B cell (primary cell): ENCODE measurements at places on chromosomes 5 and 9.

DNA sequence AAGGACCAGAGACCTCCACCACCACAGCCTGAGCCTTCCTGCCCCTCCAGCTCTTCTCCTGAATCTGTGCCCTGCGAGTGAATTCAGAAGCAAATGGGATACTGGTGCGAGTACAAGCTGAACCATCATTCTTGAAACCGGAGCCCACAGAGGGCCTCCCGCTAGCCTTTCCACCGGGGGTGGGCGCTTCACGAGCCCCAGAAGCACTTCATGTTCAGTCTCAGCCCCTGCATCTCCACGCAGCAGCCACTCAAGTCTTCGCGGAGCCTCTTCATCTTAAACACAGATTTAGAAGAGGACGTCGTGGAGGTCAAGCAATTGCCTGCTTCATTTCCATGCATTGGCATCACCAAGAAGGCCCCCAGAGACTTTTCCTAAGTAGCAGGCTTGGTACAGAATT, 26.0 kb upstream of the OLFM1 start:
- no peak for DNase-seq

DNA sequence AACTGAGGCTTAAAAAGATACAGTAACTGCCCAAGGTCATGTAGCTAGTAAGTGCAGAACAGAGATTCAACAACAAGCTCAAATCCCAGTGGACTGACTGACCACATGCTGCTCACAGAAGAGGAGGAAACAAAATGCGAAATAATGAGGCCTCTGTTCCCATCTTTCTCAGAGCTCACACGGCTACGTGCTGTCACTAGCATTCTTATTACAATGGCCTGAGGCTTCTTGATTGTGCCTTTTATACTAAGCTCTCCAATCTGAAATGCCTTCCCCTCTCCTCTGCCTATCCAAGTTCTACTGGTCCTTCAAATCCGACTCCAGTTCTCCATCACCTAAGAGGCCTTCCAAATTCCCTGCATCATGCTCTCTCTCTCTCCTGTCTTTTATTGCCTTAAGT, 26.0 kb downstream of the SGTB start:
- no peak for DNase-seq

GRCh38 chr5:35370871-35371270, 140.6 kb upstream of the PRLR start:
- DNase-seq: no peak

GRCh38 chr9:69593301-69593700, 78.9 kb downstream of the APBA1 start:
- no peak for DNase-seq

- DNase-seq: no peak
These were observed 262.8 kb downstream of the PAPPA start for GRCh38 chr9:116416421-116416820.

GRCh38 chr5:7877851-7878250, 8.9 kb downstream of the MTRR start:
- DNase-seq: no peak

DNA sequence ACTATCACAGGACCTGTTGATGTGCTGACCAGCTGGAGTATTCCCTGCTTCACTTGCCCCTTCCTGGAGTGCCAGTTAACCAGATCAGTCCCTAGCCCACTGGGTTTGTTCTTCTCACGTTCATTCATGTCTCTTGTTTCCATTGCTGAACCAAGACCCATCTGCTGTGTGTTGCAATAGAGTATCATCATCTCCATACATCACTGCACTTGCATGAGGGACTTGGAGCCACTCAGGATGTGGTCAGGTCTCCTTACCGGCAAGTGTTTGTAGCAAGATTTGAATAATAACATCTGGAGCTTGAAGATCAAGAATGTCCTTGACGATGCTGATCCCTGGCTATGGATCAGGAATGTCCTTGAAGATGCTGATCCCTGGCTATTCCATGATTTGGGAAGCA, 358.6 kb downstream of the IRX1 start:
- DNase-seq: no peak

DNA sequence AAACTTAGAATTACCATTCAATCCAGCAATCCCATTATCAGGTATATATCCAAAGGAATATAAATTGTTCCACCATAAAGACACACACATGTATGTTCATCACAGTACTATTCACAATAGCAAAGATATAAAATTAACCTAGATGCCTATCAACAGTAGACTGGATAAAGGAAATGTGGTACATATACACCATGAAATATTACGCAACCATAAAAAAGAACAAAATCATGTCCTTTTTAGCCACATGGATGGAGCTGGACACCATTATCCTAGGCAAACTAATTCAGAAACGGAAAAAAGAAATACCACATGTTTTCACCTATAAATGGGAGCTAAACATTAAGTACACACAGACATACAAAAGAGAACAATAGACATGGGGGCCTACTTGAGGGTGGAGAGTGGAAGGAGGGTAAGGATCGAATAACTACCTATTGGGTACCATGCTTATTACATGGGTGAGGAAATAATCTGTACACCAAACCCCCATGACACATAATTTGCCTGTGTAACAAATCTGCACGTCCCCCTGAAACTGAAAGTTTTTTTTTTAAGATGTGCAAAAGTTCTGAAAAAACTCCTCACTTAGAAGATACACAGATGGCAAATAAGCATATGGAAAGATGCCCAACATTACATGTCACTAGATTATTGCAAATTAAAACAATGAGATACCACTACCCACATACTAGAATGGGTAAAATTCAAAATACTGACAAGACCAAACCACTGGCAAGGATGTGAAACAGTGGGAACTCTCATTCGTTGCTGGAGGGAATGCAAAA, 313.0 kb upstream of the CD180 start:
- DNase-seq: no peak

- DNase-seq: no peak
These were observed 790.1 kb downstream of the TLE1 start for GRCh38 chr9:80899208-80899607.

- DNase-seq: no peak
These were observed 20.4 kb upstream of the CEP72 start for GRCh38 chr5:591746-592145.

DNA sequence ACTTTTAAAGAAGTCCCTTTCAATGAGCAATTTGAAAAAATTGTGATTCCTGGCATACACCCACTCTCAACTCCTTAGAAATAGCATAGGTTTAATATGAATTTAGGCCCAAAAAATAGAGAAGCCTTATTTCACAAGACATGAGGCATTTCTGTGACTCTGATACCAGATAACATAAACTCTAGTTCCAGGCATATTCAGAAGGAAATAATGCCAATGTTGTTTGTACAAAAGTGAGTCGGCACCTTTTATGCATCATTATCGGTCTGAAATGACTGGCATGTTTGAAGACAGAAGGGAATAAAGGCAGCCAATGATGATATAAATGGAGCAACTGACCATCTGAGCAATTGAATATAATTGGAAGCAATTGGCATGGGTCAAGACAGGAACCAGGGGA, 19.4 kb upstream of the RECK start:
- DNase-seq: no peak

DNA sequence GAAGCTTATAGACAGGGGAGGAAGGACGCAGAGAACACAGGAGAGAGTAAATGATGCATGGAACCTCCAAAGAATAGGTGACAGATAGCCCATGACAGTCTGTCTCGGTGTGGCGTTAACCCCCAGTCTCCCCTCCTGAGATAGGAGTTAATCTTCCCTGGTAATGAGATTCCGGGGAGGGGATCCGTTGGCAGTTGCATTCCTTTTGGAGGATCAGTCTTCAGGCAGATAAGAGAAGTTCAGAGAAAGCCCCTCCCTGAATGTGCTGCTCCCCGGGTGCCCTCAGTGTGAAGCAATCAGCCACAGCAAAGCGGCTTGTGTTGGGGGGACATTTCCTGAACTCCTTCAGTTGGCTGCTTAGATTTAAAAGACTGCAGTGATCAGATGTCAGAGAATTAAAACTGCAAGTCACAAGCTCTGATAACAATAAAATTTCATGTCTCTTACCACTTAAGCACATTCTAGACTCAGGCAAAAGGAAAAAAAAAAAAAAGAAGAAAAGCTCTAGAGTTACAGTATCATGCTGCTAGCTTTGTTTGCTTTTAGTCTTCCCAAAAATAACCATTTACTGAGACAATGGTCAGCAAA, 121.1 kb downstream of the EGFLAM start:
- DNase-seq: no peak

- DNase-seq: peak; percentile 61
These were observed 136.1 kb upstream of the DMAC1 start for GRCh38 chr9:7935681-7936080.

- no peak for DNase-seq
These were observed 297.7 kb upstream of the CD180 start for GRCh38 chr5:67494186-67494855.
